Activated CD4-positive, alpha-beta memory T cell treated with anti-CD3 and anti-CD28 coated beads, Interleukin-2, amount 10 ng/mL, durations not matched to agents 7 days and 5 days (primary cell): ENCODE measurements at places on chromosomes 3 and 15. TPM values are rescaled to one million over a fixed set of nuclear protein-coding genes. Genes with fewer than 3 reads are reported as not detected.
A peak's percentile ranks its signal among the peaks of the same experiment; 100 is the strongest.

FBXW12 gene
- total RNA-seq = not detected

GTF2E1 gene
- total RNA-seq = 28.7 TPM

CHST13 gene
- total RNA-seq = not detected

RBPMS2 gene
- total RNA-seq = not detected

FSIP1 gene
- total RNA-seq = 0.88 TPM

TMIE gene
- 0.20 TPM for total RNA-seq

PIAS1 gene
- total RNA-seq = 39.1 TPM

GRCh38 chr15:94910166-94910565, 678.8 kb downstream of the MCTP2 start:
- no peaks in the 10 kb centered on the region for H3K27me3 ChIP-seq
- no peaks in the 10 kb centered on the region for H3K36me3 ChIP-seq
- no peaks in the 10 kb centered on the region for H3K4me1 ChIP-seq
- no peak overlapping the region for H3K27ac ChIP-seq

GRCh38 chr3:120052677-120053076, 41.6 kb downstream of the GSK3B start:
- H3K36me3 ChIP-seq = peaks cover 28% of the 10 kb centered on the region
- no peak overlapping the region for H3K27ac ChIP-seq
- no peak for DNase-seq

GRCh38 chr3:106241593-106241992, 372.8 kb upstream of the CBLB start:
- H3K27ac ChIP-seq = no peak overlapping the region
- no peaks in the 10 kb centered on the region for H3K27me3 ChIP-seq
- peaks cover 4% of the 10 kb centered on the region for H3K4me1 ChIP-seq
- no peak for DNase-seq
- no peak overlapping the region for H3K4me3 ChIP-seq

GRCh38 chr3:66583424-66584040, 82.7 kb upstream of the LRIG1 start:
- no peaks in the 10 kb centered on the region for H3K36me3 ChIP-seq
- H3K4me1 ChIP-seq = peaks cover 10% of the 10 kb centered on the region
- H3K27ac ChIP-seq = no peak overlapping the region
- H3K27me3 ChIP-seq = peaks cover 25% of the 10 kb centered on the region

GRCh38 chr3:191696348-191696747, 235.4 kb downstream of the PYDC2 start:
- H3K27ac ChIP-seq = no peak overlapping the region
- H3K36me3 ChIP-seq = no peaks in the 10 kb centered on the region
- H3K4me1 ChIP-seq = no peaks in the 10 kb centered on the region
- no peaks in the 10 kb centered on the region for H3K27me3 ChIP-seq

- H3K4me3 ChIP-seq = no peak overlapping the region
- H3K36me3 ChIP-seq = no peaks in the 10 kb centered on the region
- no peak overlapping the region for H3K27ac ChIP-seq
- H3K4me1 ChIP-seq = no peaks in the 10 kb centered on the region
- no peaks in the 10 kb centered on the region for H3K27me3 ChIP-seq
Measured at GRCh38 chr3:2516762-2517441, 418.2 kb downstream of the CNTN4 start.

- no peak for DNase-seq
- H3K4me1 ChIP-seq = no peaks in the 10 kb centered on the region
- H3K27ac ChIP-seq = no peak overlapping the region
- H3K4me3 ChIP-seq = no peak overlapping the region
- H3K27me3 ChIP-seq = no peaks in the 10 kb centered on the region
Measured at GRCh38 chr15:87935583-87935982, 321.0 kb downstream of the NTRK3 start.

DNA sequence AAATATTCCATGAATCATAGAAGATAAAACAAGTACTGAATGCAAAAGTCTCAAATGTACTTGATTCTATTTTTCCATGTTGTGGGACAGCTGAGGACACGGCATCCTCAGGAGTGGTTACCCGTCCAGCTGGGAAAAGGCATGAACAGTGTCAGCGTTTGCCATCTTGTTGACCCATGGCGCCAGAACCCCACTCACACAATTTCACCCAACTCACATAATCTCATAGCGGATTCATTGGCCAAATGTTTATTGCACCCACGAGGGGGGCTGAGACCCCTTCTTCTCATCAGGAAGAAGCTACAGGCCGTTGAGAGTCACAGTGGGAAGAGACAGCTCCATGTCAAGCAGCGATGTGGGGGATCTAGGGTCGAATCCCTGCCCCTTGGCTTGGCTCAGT, 72.9 kb downstream of the OCA2 start:
- no peaks in the 10 kb centered on the region for H3K4me1 ChIP-seq
- no peak overlapping the region for H3K4me3 ChIP-seq
- no peaks in the 10 kb centered on the region for H3K27me3 ChIP-seq
- H3K36me3 ChIP-seq = no peaks in the 10 kb centered on the region
- DNase-seq = no peak

- no peak overlapping the region for H3K27ac ChIP-seq
- H3K36me3 ChIP-seq = peaks cover 78% of the 10 kb centered on the region
- DNase-seq = no peak
- peaks cover 43% of the 10 kb centered on the region for H3K4me1 ChIP-seq
- no peaks in the 10 kb centered on the region for H3K27me3 ChIP-seq
Measured at GRCh38 chr3:127604546-127605165, 6.4 kb downstream of the MCM2 start.

DNA sequence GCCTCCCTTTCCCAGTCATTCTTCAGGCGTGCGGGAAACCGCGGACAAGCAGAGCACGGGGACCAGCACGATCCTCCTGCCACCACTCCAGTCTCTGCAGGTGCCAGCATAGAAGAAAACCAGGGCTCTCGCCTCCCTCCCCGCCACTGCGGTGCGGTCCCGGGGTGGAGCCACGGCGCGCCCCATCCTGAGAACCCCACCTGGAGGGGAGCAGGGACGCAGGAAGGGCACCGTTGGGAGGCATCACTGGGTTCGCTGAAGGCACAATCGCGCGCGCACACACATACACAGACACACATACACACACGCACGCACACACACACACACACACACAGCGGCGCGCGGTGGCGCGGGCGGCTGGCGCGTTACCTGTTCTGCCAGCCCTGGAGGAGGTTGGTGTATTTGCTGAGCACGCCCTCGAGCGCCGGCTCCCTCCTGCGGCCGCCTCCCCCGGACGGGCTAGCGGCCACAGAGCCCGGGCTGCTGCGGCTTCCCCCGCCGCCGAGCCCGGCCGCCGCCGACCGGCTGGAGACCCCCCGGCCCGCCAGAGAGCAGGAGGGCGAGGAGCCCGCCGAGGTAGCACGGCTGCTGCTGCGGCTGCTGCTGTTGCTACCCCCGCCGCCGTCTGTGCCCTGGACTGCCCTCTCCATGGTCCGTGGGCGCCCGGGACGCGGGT, 394 bp downstream of the OSBPL10 start:
- peaks cover 35% of the 10 kb centered on the region for H3K27me3 ChIP-seq
- H3K4me1 ChIP-seq = peaks cover 19% of the 10 kb centered on the region
- no peaks in the 10 kb centered on the region for H3K36me3 ChIP-seq

DNA sequence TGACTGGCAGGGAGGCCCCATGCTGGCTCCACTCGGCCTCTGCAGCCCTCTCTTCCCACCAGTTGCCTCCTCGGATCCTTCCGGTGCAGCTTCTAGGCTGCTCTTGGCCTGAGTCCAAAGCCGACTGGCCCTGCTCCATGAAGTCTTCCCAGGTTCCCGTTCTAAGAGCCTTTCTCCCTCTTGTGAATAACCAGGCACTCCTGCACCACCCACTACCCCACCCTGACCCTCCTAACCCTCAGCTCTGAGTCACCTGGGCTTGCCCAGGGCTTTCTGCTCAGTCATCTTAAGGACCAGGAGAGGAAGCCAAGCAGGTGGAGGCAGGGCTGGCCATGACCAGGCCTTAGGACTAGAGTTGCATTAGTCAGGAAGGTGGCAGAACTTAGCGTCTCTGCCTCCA, 28.1 kb upstream of the CNBP start:
- no peaks in the 10 kb centered on the region for H3K36me3 ChIP-seq
- H3K27ac ChIP-seq = no peak overlapping the region
- DNase-seq = no peak
- H3K4me1 ChIP-seq = peaks cover 10% of the 10 kb centered on the region
- H3K4me3 ChIP-seq = no peak overlapping the region

DNA sequence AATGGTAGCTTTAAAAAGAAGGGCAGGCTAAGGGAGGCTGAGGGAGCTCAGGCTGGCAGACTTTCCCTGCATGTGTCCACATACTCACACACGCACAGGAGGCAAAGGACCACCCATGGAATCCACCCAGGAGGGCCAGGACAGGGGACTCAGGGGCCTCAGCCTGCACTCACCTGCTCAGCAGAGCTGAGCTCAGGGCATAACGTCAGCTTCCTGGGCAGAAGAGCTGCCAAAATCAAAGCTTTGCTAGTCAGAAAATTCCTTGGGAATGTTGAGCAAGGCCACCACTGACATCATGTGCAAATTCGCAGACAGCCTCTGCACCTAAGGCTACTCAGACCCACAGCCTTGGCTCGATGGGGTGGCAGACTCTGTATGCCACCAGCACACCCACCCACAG, 16.4 kb upstream of the ALAS1 start:
- no peak overlapping the region for H3K27ac ChIP-seq
- DNase-seq = no peak
- peaks cover 16% of the 10 kb centered on the region for H3K4me1 ChIP-seq
- no peaks in the 10 kb centered on the region for H3K36me3 ChIP-seq

- H3K4me1 ChIP-seq = peaks cover 67% of the 10 kb centered on the region
- H3K27ac ChIP-seq = no peak overlapping the region
- H3K4me3 ChIP-seq = no peak overlapping the region
- H3K36me3 ChIP-seq = peaks cover 64% of the 10 kb centered on the region
- no peak for DNase-seq
Measured at GRCh38 chr15:90558171-90558573, 28.4 kb downstream of the CRTC3 start.

DNA sequence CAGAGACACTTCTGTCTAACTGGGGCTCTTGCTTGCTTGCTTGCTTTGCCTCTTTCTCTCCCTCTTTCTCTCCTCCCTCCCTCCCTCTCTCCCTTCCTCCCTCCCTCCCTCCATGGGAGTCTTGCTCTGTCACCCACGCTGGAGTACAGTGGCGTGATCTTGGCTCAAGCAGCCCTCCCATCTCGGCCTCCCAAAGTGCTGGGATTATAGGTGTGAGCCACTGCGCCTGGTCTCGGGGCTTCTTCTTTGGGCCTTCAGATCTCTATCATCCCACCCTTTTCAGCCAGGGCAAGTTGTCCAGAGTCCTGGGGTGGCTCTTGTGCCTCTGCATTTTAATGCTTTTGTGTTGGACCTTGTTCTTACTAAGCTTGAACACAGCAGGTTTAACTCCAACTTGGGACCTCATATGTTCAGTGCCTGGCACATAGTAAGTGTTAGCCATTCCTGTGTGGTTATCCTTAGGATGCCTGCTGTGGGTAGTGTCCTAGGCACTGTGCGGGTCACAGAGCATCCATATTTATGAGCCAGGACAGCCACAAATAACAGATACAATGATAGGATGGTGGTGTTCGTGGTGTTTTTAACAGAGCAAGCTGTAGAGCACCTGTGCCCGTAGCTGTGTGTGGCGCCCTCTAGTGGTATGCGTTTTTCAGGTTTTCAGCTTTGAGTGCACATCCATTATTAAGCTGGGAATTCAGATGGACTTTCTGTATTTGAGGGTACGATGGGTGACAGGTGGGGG, 75.1 kb downstream of the CCK start:
- no peak overlapping the region for H3K27ac ChIP-seq
- H3K36me3 ChIP-seq = peaks cover 24% of the 10 kb centered on the region
- DNase-seq = peak; percentile 71
- no peak overlapping the region for H3K4me3 ChIP-seq
- no peaks in the 10 kb centered on the region for H3K27me3 ChIP-seq

- H3K27ac ChIP-seq = no peak overlapping the region
- no peaks in the 10 kb centered on the region for H3K4me1 ChIP-seq
- H3K27me3 ChIP-seq = no peaks in the 10 kb centered on the region
- DNase-seq = no peak
Measured at GRCh38 chr3:169387751-169388696, 275.5 kb downstream of the MECOM start.

- H3K27ac ChIP-seq = no peak overlapping the region
- H3K4me1 ChIP-seq = no peaks in the 10 kb centered on the region
- no peaks in the 10 kb centered on the region for H3K36me3 ChIP-seq
Measured at GRCh38 chr3:120645083-120645845, 36.8 kb downstream of the HGD start.

DNA sequence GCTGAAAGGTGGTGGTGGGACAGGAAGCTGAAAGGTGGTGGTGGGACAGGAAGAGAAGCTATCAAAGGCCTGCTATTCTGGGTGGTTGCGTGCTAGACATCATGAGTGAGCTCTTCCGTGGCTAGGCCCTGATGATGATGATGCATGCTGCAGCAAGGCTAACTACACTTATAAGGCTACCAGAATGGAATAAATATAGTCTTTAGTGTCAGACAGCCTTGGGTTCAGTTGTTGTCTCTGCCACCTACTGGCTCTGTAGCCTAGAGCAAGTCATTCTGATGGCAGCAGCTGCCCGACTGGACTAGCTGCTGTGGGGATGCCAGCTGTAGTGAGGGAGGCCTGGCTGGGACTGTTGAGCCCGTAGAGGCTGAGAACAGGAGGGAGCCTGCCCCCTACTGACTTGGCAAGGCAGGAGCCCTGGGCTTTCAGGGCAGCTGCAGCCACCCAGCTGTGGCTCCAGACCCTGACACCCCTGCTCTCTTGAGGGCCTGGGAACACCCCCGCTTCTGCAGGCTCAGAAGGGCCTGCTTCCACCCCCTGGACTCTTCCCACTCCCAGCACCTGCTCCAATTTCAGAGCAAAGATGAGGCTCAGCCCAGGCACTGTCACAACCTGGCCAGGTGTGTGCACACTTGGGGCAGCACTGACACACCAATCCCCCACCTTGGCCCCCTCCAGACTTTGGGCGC, 21.4 kb upstream of the ZBED2 start:
- no peaks in the 10 kb centered on the region for H3K27me3 ChIP-seq
- H3K36me3 ChIP-seq = peaks cover 81% of the 10 kb centered on the region
- DNase-seq = peak; percentile 73
- H3K4me3 ChIP-seq = no peak overlapping the region

- H3K4me1 ChIP-seq = peaks cover 58% of the 10 kb centered on the region
- H3K36me3 ChIP-seq = peaks cover 63% of the 10 kb centered on the region
- no peak overlapping the region for H3K27ac ChIP-seq
- no peak overlapping the region for H3K4me3 ChIP-seq
- H3K27me3 ChIP-seq = no peaks in the 10 kb centered on the region
- DNase-seq = no peak
Measured at GRCh38 chr3:42605546-42606173, 5.2 kb downstream of the NKTR start.

DNA sequence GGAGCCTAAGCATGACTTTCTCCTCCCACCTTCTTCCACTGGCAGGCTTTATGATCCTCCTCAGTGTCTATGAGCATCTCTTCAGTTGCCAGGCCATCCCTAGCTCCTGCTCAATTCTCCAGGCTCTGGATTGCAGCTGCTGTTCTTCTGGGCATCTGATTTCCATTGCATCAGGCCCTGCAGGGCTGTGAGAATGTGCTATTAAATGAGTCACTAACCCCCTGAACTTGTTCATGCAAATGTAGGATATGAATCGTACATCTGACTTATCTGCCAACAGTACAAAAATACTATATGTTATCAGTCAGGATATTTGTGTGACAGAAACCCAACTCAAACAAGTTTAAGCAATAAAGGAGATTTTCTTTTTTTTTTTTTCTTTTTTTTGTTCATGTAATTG, 11.9 kb downstream of the GPR176 start:
- DNase-seq = no peak
- no peak overlapping the region for H3K4me3 ChIP-seq
- H3K27ac ChIP-seq = no peak overlapping the region
- no peaks in the 10 kb centered on the region for H3K4me1 ChIP-seq
